ENCODE measurements at places on chromosomes 5 and 9.

GRCh38 chr9:70484232-70485130 lies 70.0 kb upstream of the KLF9 start:
- DNase-seq: no peak

GRCh38 chr5:136067422-136067821 lies 38.6 kb downstream of the TGFBI start:
- no peak for DNase-seq

GRCh38 chr5:62289813-62290212 lies 16.2 kb upstream of the KIF2A start:
- no peak for DNase-seq

GRCh38 chr5:53537711-53538110 lies 22.7 kb upstream of the NDUFS4 start:
- no peak for DNase-seq

DNA sequence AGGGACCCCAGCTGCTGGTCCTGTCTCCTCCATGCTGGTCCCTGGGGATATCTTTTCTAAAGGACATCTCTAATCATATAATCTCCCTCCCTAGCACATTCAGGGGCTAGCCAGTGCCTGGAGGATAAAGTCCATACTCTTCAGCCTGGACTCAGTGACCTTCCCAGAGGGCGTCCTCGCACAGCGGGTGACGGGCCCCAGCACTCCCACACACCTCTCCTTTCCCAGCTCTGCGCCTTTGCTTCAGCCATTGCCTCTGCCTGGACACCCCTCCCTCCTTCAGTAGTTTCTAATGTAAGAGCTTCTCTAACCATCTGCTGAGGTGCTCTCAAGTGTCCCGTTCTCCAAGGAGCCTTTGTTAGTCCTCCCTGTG lies 15.2 kb upstream of the TNIP1 start:
- DNase-seq: no peak

GRCh38 chr9:81690251-81690851 lies 1.0 kb upstream of the TLE1 start:
- no peak for DNase-seq

- no peak for DNase-seq
Measured at GRCh38 chr5:152372875-152373274, 32.2 kb downstream of the NMUR2 start.

- DNase-seq: no peak
Measured at GRCh38 chr9:73327149-73327548, 175.5 kb downstream of the ANXA1 start.

- no peak for DNase-seq
Measured at GRCh38 chr5:16690243-16690852, 73.6 kb upstream of the RETREG1 start.
